ENCODE measurements at places on chromosomes 5 and 9. TPM values are rescaled to one million over a fixed set of nuclear protein-coding genes. Genes with fewer than 3 reads are reported as not detected.
A peak's percentile ranks its signal among the peaks of the same experiment; 100 is the strongest.

GRCh38 chr5:9782826-9783560 is 152.8 kb upstream of the TAS2R1 start:
- DNase-seq: no peak

DNA sequence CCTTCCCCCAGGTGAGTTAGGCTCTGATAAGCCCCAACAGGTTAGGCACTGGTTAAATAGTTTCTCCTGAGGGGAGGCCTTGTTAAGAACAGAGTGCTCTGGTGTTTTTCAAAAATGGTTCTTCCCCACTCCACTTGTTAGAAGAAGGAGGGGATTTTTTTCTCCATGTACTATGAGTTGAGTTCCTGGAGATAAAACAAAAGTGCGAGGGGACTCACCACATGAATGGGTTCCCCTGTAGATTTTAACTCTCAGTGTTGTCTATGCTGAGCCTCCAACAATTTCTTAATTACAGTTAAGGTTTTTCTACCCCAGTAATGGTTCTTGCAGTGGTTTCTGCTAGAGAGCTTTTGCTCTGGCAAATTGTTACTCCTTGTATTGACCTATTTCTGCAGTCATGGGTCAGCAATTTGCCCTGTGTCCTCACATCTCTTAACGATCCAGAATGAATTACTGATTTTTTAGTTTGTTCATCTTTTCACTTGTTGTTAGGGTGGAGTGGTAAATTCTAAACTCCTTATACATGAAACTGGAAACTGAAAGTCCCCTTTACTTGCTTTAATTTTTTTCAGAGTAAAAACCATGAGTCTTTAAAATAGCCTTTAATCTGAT is 44.4 kb downstream of the SCAMP1 start:
- no peak for DNase-seq

PLAC8L1 gene
- total RNA-seq: not detected

AP3S1 gene
- 34.0 TPM for total RNA-seq

PCSK5 gene
- 5.3 TPM for total RNA-seq

DNA sequence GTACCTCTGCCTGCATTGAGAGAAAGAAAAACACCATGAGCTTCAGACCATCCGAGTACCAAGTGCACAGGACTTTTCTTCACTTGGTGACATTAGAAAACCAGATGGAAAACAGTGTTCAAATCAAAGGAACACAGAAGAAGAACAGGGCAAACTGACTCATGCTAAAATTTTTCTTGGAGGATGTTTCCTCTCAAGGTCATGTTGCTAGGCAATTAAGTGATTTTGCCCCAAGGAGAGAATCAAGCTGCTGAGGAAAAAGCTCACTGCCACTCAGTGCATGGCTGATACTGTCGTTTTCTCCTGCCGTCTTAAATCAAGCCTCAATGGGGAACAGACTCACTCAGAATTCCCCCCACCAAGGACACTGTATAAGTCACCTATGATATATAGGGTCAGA is 57.9 kb upstream of the SIMC1 start:
- no peak for DNase-seq

TMEM38B gene
- 23.1 TPM for total RNA-seq

GRCh38 chr9:119375892-119376291 is 6.7 kb upstream of the BRINP1 start:
- peak; percentile 33 for DNase-seq

- no peak for DNase-seq
Measured at GRCh38 chr5:138538943-138539627, 4.0 kb downstream of the ETF1 start.

SLC6A19 gene
- total RNA-seq: 1.0 TPM
